Gastrocnemius medialis (tissue), 4 donors: ENCODE measurements at places on chromosomes 7 and 10.

DNA sequence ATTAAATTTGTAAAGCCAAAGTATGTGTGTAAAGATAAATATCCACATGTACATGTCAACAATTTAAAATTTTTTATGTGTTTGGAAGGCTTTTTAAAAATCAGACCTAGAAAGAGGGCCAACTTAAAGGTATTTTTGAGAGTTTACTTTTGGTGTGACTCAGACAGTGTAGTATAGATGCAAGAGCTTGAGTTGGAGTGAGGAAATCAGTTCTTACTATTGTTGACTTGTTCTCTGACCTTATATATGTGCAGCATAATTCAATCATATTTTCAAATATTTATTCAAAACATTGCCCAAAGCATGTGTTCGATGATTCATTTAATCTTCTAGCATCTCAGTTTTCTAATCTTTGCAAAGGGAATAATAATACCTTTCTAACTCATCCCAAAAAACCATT, 243.7 kb upstream of the PRKCQ start:
- no peaks in the 10 kb centered on the region for H3K36me3 ChIP-seq
- no peaks in the 10 kb centered on the region for H3K27me3 ChIP-seq
- no peak overlapping the region for H3K27ac ChIP-seq
- DNase-seq = no peak

GRCh38 chr10:128130051-128130450, 3.8 kb upstream of the MKI67 start:
- H3K4me1 ChIP-seq = peaks cover 7% of the 10 kb centered on the region
- no peak overlapping the region for H3K27ac ChIP-seq
- H3K27me3 ChIP-seq = peaks cover 10% of the 10 kb centered on the region
- H3K4me3 ChIP-seq = no peak overlapping the region

GRCh38 chr10:33334805-33335550, 511 bp upstream of the NRP1 start:
- H3K27ac ChIP-seq = peak overlapping the region; percentile 94
- H3K4me3 ChIP-seq = peak overlapping the region; percentile 86
- H3K27me3 ChIP-seq = no peaks in the 10 kb centered on the region
- DNase-seq = peak; percentile 65
- peaks cover 38% of the 10 kb centered on the region for H3K4me1 ChIP-seq

GRCh38 chr7:106735637-106736036, 74.7 kb upstream of the CCDC71L start:
- no peaks in the 10 kb centered on the region for H3K27me3 ChIP-seq
- H3K4me1 ChIP-seq = no peaks in the 10 kb centered on the region
- no peak overlapping the region for H3K27ac ChIP-seq
- no peaks in the 10 kb centered on the region for H3K36me3 ChIP-seq
- no peak for DNase-seq

DNA sequence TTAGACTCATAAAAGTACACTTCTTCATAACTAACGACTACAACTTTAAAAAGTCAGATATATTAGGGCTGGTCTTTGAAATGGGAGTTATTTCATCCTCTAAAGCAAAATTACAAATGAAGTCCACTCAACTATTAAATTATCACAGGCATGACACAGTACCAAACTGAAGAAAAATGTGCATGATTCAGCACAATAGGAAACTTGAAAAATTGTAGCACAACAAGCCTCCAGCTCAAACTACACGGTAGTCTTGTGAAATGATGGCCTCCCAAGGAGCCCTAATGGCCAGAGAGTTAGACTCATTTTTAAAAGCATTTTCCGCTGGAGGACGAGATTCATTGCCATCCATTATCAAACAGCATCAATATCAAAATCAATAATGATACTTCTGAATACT, 76.4 kb downstream of the MAGI2 start:
- no peak overlapping the region for H3K4me3 ChIP-seq
- H3K27ac ChIP-seq = no peak overlapping the region
- no peaks in the 10 kb centered on the region for H3K4me1 ChIP-seq
- no peak for DNase-seq
- no peaks in the 10 kb centered on the region for H3K36me3 ChIP-seq

DNA sequence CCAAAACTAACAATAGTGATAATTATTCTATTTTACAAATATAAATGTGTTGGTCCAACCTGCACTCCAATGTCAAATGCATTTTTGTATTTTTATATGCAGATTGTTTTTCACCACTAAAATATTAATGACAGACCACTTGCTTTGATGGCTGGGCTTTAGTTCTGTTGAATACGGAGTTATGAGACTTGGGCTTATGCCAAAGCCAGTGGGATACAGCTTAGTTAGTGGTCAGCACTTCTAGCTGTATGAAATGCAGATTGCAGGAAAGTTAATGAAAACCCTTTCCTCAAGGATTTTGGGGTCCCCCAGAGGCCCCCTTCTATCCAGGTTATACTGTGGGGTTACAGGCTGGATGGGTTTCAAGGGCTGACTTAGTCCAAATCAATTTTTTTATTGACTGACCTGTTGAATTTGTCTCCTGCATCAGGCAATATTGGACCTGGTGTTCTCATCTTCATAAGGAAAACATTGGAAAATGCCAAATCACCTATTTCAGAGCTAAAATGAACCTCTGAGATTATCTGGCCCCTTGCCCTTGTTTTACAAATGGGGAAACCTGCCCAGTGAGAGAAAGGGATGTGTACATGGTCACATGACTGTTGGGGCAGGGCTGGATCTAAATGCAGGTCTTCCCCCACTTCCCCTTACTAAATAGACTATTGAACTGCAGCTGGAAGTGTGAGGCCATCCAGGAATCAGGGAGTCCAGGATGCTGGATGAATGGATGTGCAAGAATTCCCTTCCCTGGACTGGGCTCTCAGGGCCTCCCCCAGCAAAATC, 1085.3 kb downstream of the KCNMA1 start:
- no peaks in the 10 kb centered on the region for H3K27me3 ChIP-seq
- H3K36me3 ChIP-seq = no peaks in the 10 kb centered on the region
- H3K27ac ChIP-seq = no peak overlapping the region
- DNase-seq = no peak
- no peak overlapping the region for H3K4me3 ChIP-seq

- no peak for DNase-seq
- H3K27ac ChIP-seq = no peak overlapping the region
- H3K36me3 ChIP-seq = no peaks in the 10 kb centered on the region
- H3K4me3 ChIP-seq = no peak overlapping the region
- H3K4me1 ChIP-seq = no peaks in the 10 kb centered on the region
These were observed 172.7 kb upstream of the HPS1 start for GRCh38 chr10:98619446-98619845.

DNA sequence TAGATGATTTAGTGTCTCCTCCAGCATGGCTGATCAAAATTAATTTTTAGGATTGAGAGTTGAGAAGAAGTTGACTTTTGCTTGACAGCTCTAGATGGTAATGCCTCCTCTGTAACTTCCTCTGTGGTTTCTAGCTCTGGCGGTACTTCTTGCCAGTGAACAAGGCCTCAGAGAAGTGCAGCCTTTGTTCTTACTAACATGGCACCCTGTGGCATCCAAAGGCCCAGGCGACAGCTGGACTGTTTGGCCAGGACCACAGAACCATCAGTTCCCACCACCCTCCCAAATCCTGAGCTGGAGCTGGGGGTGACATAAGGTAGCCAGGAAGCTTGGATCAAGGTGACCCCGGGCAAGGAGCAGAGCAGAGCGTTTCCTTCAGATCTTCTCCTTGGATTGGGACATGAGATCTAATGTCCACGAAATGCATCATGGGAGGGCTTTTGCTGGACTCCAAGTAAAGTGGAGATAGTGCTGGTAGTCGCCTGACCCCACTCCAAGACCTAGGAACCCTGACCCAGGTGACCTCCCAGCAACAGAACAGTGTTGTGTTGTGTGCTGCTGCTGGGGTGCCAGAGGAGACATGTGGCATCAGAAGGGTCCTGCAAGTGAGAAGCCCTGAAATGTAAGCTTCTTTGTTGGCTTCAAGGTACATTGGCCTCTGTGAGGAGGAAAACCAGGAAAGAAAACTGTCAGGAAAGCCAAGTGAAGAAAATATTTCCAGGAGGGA, 41.8 kb downstream of the APBB1IP start:
- no peak overlapping the region for H3K27ac ChIP-seq
- H3K4me3 ChIP-seq = no peak overlapping the region
- H3K36me3 ChIP-seq = no peaks in the 10 kb centered on the region
- no peak for DNase-seq

DNA sequence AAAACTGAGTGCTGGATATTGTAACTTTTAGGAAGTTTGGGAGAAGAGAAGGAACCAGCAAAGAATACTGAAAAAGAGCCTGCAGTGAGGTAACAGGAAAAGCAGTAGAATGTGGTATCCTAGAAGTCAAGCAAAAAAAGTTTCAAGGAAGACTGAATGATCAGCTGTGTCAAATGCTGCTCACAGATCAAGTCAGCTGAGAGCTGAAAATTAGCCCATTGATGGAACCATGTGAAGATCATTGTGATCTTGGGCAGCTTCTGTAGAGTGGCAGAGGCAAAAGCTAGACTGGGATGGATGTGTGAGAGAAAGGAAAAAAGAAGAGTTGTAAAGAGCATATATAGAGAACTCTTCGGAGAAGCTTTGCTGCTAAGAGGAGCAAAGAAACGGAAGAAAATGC, 315.4 kb upstream of the BMPER start:
- peaks cover 12% of the 10 kb centered on the region for H3K4me1 ChIP-seq
- no peak overlapping the region for H3K27ac ChIP-seq
- H3K36me3 ChIP-seq = no peaks in the 10 kb centered on the region
- no peaks in the 10 kb centered on the region for H3K27me3 ChIP-seq
- DNase-seq = no peak

- no peak overlapping the region for H3K4me3 ChIP-seq
- no peaks in the 10 kb centered on the region for H3K36me3 ChIP-seq
- peak overlapping the region; percentile 36 for H3K27ac ChIP-seq
These were observed 30.6 kb downstream of the PODXL start for GRCh38 chr7:131525820-131526219.

GRCh38 chr10:93851169-93851568, 42.6 kb upstream of the SLC35G1 start:
- H3K27ac ChIP-seq = no peak overlapping the region
- no peaks in the 10 kb centered on the region for H3K4me1 ChIP-seq
- no peak for DNase-seq
- H3K4me3 ChIP-seq = no peak overlapping the region

DNA sequence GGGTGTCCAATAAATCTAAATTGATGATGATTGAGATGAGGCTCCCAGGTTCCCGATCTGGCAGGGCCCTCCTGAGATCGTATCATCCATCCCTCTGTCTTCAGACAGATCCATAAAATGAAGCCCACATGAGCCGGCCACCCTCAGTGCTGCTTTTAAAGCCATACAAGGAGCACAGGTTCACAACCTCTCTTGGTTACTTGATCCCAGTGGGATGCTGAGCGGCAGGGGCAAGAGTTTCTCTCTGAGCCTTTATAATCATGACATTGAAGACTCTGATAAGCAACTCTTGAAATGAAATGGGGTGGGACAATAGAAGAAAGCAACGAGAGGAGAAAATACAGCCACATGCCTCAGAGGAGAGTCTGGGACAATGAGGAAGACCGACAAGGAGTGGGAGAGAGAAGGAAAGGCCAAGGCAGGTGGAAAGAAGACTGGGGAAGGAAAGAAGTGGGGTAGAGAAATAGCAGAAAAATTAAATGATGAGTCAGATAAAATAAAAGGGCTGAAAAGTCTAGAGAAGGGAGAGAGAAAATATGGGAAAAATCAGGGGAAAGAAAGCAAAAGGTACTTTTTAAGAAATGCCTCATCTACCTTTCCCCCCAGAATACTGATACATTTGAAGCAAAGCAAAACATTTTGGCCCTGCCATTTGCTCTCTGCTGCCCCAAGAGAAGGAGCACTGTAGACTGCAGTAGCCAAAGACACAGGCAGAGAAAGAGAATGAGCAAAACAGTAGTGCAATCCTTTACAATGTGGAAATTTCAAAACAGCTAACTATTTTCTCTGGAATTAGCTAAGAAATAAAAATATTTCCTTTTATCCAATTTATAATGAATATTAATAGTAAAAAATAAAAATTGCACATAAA, 14.6 kb downstream of the GBX1 start:
- H3K4me1 ChIP-seq = no peaks in the 10 kb centered on the region
- H3K36me3 ChIP-seq = no peaks in the 10 kb centered on the region
- H3K27ac ChIP-seq = no peak overlapping the region
- peaks cover 4% of the 10 kb centered on the region for H3K27me3 ChIP-seq
- no peak overlapping the region for H3K4me3 ChIP-seq

GRCh38 chr7:98242934-98243333, 9.1 kb downstream of the TECPR1 start:
- no peaks in the 10 kb centered on the region for H3K4me1 ChIP-seq
- no peak overlapping the region for H3K27ac ChIP-seq
- no peak overlapping the region for H3K4me3 ChIP-seq
- DNase-seq = no peak
- H3K36me3 ChIP-seq = no peaks in the 10 kb centered on the region

- H3K36me3 ChIP-seq = peaks cover 3% of the 10 kb centered on the region
- peak overlapping the region; percentile 85 for H3K27ac ChIP-seq
- peaks cover 31% of the 10 kb centered on the region for H3K4me1 ChIP-seq
- peak overlapping the region; percentile 72 for H3K4me3 ChIP-seq
These were observed 592 bp upstream of the ATP6V1F start for GRCh38 chr7:128861957-128862570.

DNA sequence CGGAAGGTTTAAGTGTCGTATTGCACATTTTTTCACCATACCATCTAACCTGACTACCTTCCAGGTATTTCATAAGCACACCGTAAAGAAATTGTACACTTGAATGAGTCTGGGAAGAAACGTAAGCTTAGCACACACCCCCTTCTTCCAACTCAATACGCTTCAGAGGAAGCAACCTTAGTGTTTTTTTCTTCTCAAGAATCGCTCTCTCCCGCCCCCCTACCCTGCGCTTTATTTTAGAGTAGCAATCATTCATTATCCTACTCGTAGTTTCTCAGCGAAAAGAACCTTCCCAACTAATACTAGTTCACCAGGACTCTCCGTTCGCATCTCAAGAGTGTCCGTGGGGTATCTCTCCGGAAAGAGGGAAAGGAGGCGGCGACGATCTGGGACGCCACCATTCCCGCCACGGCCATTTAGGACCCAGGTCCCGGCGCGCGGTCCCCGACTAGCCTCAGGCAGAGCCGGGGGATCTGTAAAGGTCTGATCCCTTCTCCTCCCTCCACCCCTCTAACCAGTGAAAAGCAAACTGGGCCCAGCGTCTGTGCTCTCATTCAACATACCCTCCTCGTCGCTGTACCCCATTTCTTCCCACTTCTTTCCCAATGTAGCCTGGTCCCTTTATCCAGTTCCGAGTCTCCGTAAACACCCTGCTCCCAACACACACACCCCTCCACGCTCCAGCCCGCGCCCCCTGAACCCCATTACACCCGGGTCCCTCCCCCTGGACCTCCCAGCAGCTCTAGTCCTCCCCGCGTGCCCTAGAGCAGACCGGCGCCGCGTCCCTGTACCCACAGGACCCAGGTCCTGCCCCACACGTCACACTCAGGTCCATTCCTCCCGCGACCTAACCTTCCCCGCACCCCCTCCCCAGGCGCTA, 16.0 kb downstream of the MYOZ1 start:
- no peaks in the 10 kb centered on the region for H3K36me3 ChIP-seq
- DNase-seq = no peak
- peak overlapping the region; percentile 91 for H3K4me3 ChIP-seq
- peaks cover 14% of the 10 kb centered on the region for H3K4me1 ChIP-seq
